ENCODE measurements at places on chromosomes 1 and 21.
A peak's percentile ranks its signal among the peaks of the same experiment; 100 is the strongest.

GRCh38 chr1:53259932-53260331 is 21.6 kb upstream of the MAGOH start:
- DNase-seq = no peak

- DNase-seq = no peak
These were observed 9.2 kb upstream of the PLEKHG5 start for GRCh38 chr1:6500544-6501278.

DNA sequence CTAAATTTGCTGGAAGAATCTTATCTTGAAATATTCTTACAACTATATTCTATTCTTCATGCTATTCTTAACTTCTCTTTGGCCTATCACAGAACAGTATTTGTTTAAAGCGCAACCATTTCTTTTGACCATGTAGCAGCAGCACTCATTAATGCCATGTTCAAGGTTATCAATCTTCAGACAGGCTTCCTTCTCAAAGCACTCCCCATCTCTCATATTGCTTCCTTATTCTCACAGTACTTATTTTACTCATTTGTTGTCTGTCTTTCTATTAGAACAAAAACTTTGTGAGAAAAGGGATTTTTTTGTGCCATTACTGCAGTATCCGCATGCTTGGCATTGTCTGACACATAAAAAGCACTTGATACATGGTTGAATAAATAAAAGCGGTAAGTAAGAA is 89.7 kb downstream of the ATP1B1 start:
- no peak for DNase-seq

DNA sequence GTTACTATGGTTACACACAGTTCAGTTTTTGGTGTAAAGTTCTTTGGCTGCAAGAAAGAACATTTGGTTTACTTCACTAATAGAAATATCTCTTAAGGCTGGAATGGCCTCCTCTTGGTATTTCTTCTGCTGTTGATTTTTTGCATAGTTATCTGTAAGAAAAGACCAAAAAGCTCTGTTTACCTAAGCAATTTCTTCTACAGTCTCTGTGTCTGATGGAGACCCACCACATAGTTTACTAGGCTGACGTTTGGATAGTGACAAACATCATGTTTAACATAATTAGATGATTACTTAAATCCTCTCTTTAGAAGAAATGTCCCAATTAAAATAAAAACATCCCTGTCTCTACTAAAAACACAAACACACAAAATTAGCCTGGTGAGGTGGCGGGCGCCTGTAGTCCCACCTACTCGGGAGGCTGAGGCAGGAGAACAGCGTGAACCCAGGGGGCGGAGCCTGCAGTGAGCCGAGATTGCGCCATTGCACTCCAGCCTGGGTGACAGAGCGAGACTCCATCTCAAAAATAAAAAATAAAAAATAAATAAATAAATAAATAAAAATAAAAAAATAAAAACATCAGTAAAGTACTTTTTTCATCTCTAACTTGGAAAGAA is 7.2 kb downstream of the PIGP start:
- no peak for DNase-seq

DNA sequence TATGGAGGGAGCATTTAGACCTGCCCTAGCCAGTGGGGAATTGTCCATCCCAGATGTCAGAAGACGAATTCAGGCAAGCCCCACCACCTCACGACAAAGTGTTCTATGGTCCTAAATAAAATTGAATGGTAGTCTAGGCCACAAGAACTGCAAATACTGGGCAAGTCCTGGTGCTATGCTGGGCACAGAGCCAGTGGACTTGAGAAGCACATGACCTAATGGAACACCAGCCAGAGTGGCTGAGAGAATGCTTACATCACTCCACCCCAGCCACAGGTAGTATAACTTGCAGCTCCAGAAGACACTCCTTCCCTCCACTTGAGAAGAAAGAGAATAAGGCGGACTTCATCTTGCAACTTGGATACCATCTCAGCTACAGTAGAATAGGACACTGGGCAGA is 567.3 kb upstream of the CXADR start:
- DNase-seq = no peak

DNA sequence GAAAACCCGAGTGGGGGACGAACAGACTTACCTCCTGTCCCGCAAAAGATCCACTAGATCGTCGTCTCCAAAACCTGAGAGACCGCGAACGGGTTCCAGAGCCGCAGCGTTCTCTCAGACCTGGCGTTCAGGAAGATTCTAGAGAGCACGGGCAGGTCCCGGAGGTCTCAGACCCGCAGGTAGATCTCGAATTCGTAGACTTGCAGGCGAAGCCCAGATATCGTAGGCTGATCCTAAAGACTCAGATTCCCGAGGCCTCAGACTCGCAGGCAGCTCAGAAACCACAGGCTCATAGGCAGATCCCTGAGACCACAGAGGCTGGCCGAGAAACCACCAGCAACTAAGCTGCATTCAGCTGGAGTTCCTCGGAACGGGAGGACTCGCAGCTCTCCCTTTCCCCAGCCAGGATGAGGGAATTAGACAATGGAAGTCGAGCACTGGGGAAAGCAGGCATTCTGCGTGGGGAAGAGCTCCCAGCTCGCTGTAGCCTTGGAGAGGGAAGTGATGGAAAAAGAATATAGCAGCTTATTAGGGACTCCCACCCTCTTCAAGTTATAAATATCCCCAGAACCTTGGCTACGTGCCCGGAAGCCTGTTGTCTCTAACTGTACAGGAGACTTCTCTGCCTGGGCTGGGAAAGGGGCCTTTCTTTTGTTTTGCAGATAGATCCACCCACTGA is at the start of gene ZNF436:
TSS of gene ZNF436 (minus strand) at position 502 of the 679 bp plus-strand sequence. CDS start 1,831 bp downstream, outside the sequence.
- peak; percentile 77 for DNase-seq

DNA sequence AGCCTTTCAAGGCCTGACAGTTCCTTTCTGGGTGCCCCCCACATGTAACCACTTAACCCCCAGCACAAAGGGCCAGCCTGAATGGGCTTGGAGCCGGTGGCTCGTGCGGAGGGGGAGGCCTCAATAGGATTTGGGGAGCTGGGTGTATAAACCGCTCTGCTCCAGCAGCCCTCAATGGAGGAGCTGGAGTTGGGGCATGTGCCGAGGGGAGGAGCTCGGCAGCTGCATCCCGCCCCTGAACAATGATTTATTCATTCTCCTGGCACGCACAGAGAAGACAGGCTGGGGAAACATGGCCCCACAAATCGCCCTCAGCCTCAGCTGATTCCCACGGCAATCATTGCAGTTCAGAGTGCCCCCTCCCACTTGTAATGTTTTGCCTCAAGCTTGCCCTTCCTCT is 6.9 kb upstream of the C1orf216 start:
- no peak for DNase-seq

GRCh38 chr1:39043513-39043912 is 17.4 kb downstream of the NDUFS5 start:
- no peak for DNase-seq

DNA sequence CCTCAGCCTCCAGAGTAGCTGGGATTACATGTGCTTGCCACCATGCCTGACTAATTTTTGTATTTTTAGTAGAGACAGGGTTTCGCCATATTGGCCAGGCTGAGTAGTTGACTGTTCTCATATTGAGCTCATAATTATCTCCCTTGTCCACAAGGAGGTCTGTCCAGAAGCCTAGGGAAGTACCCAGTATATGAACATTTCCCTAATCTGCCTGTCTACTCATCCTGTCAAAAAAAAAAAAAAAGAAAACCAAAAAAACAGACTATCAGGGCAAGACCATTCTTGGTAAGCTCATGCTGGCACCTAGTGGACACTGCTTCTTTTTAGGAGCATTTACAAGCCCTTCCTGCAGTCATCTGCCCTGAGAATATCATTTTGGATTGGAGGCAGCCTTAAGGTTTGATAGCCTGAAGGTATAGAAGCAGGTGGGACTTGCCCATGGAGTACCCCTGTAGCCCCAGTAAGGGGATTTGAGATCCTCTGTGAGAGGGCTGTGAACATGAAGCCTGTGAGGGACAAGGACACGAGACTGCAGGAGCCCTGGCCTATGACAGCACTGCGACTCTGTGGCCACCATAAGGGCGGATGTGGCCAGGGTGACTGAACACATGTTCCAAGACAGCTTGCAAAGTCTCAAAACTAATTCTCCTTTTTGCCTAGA is 10.8 kb upstream of the DUSP12 start:
- peak; percentile 43 for DNase-seq

GRCh38 chr1:91680556-91681155 is 180.0 kb downstream of the CDC7 start:
- no peak for DNase-seq

DNA sequence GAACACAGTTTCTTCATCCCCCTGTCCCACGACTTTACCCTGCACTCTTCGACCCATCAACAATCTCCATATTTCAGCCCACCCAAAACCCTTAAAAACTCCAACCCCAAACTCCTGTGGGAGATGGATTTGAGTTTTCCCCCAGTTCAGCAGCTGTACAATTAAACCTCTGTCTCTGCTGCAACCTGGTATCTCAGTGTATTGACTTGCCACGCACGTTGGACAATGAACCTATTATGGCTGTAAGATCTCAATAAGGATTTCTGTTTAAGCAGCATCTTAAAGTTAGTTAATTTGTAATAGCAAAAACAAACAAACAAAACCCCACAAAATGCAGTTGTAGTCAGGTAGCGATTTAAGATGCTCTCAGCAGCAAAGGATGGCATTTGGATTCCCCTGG is 119.1 kb downstream of the TGFBR3 start:
- DNase-seq = no peak

GRCh38 chr21:44337449-44337848 is 1.7 kb downstream of the CFAP410 start:
- DNase-seq = no peak
